ENCODE measurements at places on chromosomes 5 and 9.

DNA sequence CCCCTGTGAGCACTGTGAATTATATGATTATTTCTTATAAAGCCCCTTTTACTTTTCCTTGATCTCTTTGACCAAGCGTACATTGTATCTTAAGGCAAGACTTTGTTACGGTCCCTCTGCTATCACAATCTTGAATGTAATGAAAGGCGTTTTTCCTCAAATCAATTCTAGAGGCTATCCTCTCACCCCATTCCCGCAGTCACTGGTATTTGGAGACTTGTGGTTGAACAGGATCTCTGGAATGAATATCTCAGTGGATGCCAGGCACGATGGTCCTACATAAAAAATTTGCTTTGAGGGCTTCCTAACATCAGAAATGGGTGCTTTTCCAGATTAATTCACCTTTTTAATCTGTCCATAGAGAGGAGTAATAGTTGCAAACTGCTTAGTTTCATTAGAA lies 151.4 kb upstream of the PAPPA start:
- DNase-seq = no peak

GRCh38 chr9:69081261-69081660 lies 45.7 kb downstream of the FXN start:
- DNase-seq = no peak

DNA sequence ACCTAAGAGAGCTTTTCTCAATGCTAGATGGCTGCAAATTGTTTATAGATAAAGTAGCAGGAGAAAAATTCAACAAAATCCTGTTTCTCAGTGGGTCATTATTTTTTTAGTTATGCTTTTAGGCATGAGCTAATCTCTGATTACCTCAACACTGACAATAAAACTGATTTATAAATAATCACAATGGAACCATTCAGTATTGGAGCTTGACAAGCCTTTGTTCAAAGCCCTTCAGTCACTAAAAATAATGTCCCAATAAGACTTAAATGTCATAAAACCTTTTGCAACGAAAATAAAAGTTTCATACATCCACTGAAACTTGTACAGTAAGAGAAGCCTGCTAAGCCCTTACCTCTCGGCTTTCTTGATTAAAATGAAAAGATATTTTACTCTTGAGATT lies 27.2 kb downstream of the PTPDC1 start:
- DNase-seq = no peak

GRCh38 chr5:180815293-180815917 lies 12.8 kb upstream of the MGAT1 start:
- DNase-seq = no peak

- DNase-seq = no peak
Measured at GRCh38 chr5:51902512-51902911, 519.3 kb downstream of the ISL1 start.

GRCh38 chr9:33233626-33234342 lies 6.2 kb upstream of the SPINK4 start:
- DNase-seq = no peak

- DNase-seq = no peak
Measured at GRCh38 chr9:135785013-135785575, 83.1 kb downstream of the KCNT1 start.

DNA sequence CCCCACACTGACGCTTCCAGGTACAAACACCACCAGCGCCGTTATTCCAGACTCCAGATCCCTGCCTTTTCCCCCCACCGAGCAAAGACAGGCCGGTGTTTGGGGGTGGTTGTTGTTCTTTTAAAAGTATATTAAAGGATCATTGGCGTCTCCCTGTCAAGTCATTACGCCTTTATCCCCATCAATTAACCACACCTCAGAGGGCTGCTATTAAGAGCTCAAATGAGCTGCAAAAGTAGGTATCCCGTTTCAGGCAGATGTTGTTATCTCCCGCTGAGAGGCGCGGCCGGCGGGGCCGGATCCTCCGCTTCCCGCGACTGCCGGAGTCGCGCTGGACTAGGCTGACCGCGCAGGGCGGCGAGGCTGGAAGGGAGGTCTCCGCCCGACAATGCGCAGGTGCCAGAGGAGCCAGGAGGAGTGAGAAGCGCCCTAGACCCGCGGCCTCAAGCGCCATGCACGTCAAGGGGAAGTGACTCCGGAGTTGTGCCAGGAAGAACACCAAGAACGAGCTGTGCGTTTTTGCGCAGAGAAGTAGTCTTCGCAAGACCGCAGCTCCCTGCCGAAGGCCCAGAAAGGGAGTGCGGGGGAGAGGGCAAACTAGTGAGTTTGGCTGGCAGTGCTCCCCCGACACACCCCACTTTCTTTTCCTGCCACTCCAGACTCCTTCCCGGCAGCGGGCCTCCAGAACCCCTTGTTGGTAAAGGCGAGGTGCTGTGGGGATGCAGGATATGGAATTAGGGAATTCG lies 8.2 kb downstream of the NR2F1-AS1 start:
- DNase-seq = no peak
